GM13977 (cell line): ENCODE measurements at places on chromosomes 6 and 20.

DNA sequence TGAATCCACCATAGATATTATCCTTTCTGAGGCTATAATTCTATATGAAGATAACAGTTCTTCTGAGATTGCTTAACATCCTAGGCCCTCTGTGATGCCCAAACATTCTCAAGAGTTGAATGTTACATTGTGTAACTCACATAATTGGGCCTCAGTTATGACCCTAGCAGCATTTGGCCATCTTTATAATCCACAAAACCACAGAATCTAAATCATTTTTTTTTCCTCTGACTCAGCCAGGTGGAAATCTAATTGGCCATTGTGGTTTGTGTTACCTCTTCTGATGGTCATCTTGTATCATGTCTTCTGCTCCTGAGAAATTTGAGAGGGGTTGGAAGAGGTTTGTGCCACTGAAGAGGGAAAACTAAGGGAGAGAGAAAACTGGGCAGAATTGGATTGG is 99.5 kb downstream of the LINC00237 start:
- no peak for DNase-seq

GRCh38 chr6:116088946-116089345 is 11.7 kb upstream of the NT5DC1 start:
- DNase-seq: no peak

GRCh38 chr20:33298391-33298790 is 15.4 kb downstream of the BPIFB1 start:
- DNase-seq: no peak

DNA sequence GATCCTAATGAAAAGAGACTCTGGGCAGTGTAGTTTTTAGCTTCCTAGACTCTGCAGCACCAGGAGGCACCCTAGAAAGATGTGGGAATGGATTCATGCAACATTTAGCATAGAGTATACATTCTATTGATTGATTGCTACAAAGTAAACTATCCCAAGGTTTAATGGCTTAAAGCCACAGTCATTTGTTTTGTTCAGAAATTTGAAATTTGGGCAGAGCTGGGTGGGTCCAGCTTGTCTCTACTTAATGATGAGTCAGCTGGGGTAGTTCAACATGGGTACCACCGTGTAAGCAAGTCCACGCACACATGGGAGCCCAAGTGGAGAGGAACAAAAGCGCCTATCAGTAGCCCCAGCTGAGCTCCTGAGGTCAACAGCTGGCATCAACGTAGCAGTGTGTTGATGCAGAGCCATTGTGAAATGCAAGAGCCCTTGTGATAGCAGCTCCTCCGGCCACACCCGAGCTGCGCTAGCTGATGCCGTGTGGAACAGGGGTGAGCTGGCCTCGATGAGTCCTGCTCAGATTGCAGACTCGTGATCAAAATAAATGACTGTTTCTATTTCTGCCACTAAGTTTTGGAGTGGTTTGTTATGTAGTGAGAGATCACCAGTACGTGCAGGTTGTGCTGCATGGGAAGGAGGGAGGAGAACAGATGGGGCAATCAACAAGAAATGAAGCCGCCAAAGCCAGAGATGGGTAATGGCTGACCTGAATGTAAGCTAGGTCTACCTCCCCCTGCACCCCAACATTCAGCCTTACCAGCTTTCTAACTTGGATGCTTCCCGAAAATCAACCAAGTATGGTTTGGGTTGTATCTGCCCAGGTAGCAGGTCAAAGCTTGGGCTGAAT is 45.7 kb upstream of the TRAF3IP2 start:
- no peak for DNase-seq

GRCh38 chr20:17708675-17709360 is 9.1 kb downstream of the BANF2 start:
- DNase-seq: no peak

GRCh38 chr6:16204653-16205376 is 33.6 kb upstream of the GMPR start:
- no peak for DNase-seq

DNA sequence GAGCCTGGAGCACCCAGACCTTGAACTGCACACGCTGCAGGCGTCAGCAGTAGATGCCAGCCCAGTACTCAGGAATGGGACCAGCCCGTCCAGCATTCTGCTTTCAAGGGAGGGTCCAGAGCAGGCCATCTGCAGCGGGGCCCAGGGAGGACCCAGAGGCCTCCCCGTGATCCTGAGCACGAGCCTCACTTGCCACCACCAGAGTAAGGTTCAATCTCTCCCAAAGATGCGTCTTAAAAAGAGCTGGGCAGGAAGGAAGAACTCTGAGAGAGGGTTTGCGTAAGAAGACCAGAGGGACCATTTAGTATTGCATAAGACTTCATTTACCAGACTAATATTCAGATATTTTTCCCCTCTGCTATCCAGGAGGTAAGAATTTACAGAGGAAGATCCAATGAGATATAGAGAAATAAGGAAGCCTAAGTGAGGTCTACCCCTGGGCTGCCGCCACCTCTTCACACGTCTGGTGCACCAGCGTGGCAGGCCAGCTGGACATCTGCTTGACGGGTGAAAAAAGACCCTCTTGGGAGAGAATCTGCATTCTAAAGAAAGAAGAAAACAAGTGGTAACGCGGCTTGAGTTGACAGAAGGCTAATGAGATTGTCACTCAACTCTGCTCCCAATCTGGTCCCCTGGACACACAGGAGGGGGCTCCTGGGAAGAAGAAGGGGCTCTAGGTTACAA is 107.3 kb downstream of the PRND start:
- DNase-seq: no peak

DNA sequence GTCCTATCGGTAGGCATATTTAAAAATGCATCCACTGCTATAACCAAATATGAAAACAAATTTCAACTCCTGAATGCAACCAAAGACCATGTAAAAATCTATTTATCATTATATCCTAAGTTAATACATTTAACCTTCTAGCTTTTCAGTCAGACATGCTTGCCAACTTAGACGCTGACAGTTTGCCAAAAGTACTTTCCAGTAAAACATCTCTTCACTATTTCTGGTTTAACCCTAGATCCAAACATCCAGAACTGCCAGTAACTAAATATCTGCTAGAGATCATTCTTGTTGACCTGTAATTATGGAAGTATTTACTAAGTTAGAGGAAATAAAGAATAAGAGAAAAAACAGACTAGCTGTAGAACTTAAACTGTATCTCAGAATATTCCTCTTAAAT is 210.2 kb upstream of the THEMIS start:
- no peak for DNase-seq

DNA sequence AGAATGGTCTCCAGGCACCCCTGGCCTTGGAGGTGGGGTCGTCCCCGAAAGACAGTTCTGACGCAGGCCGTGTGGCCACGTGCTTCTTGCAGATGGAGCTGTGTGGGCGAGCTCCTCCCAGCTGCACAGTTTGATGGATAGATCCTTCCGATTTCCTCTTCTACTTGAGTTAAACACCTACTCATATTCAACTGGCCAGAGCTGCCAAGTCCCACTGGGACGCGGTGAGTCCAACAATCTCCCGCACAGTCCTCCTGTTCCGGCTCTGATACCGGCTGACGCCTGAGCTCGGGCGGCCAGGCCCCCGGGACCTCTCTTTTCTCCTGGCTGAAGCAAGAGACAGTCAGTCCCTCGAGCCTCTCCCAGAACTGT is 57.9 kb upstream of the DACT2 start:
- no peak for DNase-seq

GRCh38 chr6:124753562-124754105 is 208.6 kb upstream of the RNF217 start:
- DNase-seq: no peak

GRCh38 chr6:125779924-125780539 is 10.7 kb upstream of the NCOA7 start:
- DNase-seq: peak; percentile 85

- DNase-seq: no peak
Observed at GRCh38 chr6:45084257-45084656, 243.9 kb upstream of the RUNX2 start.

GRCh38 chr6:158021376-158021775 is 39.7 kb downstream of the SYNJ2 start:
- no peak for DNase-seq

- DNase-seq: no peak
Observed at GRCh38 chr6:35208419-35208818, 5.3 kb upstream of the SCUBE3 start.

GRCh38 chr6:50819466-50819903 is 814 bp downstream of the TFAP2B start:
- no peak for DNase-seq

DNA sequence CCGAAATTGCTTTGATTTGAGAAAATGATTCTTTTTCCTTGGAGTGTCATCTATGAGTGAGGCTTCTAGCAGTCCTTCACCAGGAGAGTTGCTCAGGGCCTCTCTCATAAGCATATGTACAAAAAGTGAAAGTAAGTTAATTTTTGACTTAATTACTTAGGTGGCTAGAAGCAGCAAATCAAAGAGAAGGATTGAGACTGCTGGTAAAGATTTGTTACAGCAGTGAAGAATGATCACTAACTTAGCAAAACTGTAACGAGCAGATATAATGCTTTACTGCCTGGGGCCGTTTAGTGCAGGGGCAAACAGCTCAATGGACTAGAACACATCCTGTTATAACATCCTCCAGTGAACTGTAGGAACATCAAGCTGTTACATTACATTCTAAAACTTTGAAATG is 167.8 kb upstream of the RIPOR2 start:
- DNase-seq: no peak

GRCh38 chr20:54219751-54220426 is 12.0 kb downstream of the PFDN4 start:
- no peak for DNase-seq

- no peak for DNase-seq
Observed at GRCh38 chr20:24651171-24651975, 181.9 kb downstream of the SYNDIG1 start.

GRCh38 chr6:122405417-122405816 is 6.0 kb downstream of the HSF2 start:
- DNase-seq: no peak

DNA sequence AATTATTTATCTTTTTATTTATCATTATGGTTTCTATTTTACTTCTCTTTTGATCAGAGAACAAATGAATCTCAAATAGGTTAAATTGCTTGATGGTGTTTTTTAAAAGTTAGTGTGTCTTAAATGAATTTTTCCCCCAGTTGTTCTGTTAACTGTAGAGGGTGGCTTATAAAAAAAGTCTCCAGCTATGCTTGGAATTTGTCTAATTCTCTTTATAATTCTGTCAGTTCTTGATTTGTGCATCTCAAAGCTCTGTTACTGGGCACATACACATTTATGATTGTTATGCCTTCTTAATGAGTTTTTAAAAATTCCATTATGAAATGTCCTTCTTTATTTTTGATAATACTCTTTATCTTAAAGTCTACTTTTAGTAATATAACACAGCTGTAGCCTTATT is 58.0 kb downstream of the LIN28B start:
- no peak for DNase-seq
